ENCODE measurements at places on chromosomes 3 and 15.

GRCh38 chr3:105829871-105830622 lies 38.8 kb downstream of the CBLB start:
- peak; percentile 91 for DNase-seq

DNA sequence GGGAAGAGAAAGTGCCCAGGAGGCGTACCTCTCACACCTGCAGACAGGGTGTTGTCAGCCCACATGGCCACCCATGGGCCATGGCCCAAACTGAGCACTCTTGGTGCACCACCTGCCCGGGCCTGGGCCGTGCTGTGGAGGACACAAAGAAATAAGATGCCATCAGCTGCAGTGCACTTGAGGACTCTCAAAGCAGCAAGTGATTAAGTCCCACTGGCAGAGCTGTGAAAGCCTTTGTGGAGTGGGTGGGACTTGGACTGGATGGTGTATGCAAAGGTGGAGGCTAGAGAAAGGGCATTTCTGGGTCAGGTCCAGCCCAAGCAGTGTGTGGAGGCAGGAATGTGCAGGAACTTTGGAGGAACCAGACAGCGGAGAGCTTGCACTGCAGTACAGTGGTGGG lies 122.3 kb downstream of the MEGF11 start:
- DNase-seq = no peak

- peak; percentile 53 for DNase-seq
Measured at GRCh38 chr3:27568393-27568792, 84.2 kb upstream of the SLC4A7 start.

DNA sequence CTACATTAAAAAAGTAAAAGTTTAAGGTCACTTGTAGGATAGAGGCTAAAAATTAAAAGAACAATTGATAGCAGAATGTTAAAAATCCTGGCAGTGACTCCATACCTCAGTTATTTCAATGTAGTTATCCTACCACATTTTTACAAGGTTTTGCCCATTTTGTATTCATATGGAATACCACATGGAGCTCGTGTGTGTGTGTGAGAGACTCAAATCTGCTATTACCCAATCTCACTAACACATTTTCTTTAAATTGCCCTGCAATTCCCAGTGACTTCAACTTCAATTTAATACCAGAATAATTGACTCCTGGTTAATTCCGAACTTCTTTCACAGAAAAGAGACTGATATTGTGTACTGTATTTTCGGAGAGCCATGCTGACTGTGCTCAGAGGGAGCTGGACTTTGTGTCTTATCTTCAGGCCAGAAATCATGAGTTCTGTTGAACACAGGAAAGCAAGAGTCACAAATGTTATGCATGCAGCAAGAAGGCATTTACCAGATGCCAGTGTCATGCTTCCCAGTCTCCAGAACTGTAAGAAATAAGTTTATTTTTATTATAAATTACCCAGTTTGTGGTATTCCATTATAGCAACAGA lies 529.0 kb upstream of the NECTIN3 start:
- DNase-seq = no peak

GRCh38 chr15:39145854-39146625 lies 434.8 kb upstream of the THBS1 start:
- DNase-seq = peak; percentile 61

DNA sequence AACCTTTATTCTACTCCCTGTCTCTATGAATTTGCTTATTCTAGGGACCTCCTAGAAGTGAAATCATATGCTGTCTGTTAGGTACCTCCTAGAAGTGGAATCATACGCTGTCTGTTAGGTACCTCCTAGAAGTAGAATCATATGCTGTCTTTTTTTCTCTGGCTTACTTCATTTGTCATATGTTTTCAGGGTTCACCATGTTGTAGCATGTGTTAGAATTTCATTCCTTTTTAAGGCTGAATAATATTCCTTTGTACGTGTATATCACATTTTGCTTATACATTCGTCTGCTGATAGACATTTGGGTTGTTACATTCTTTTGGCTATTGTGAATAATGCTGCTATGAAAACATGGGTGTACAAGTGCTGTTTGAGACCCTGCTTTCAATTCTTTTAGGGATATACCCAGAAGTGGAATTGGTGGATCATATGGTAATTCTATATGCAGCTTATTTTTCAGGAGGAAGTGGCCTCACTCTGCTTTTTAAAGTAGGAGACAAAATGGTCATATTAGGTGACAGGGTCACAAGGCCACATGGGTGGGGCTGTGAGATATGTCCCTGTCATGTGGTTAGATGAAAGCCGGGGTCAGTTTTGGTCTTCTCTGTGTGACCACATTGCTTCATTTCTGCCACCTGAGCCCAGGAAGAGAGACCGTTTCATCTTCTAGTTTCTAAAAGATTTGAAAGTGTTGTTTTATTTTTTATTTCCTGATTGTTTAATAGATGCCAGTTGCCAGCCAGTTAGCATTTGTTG lies 76.7 kb downstream of the FLNB start:
- DNase-seq = no peak

- DNase-seq = no peak
Measured at GRCh38 chr15:60720086-60720485, 241.1 kb upstream of the ICE2 start.

- DNase-seq = no peak
Measured at GRCh38 chr15:92168066-92168683, 225.5 kb upstream of the ST8SIA2 start.

DNA sequence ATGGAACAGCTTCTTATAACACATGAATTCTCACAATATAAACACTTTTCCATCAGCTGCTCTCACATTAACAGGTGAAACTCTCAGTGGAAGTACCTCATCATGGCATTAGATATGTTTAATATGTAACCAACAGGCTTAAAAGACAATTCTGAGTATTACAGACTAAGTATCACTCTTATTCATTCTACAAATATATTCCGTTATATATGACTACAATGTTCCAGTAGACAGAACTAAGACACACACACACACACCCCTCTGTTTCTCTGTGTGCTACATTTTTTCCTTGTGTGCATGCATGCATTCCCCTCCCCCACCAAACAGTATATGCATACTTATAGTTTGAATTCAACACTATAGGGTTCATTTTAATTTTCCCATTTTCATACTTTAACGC lies 32.4 kb downstream of the MRPL3 start:
- no peak for DNase-seq

GRCh38 chr3:32177702-32178198 lies 60.7 kb upstream of the CMTM8 start:
- peak; percentile 90 for DNase-seq

GRCh38 chr3:38137615-38138348 lies 679 bp upstream of the MYD88 start:
- DNase-seq = no peak

- DNase-seq = no peak
Measured at GRCh38 chr3:188292827-188293226, 138.9 kb downstream of the LPP start.

DNA sequence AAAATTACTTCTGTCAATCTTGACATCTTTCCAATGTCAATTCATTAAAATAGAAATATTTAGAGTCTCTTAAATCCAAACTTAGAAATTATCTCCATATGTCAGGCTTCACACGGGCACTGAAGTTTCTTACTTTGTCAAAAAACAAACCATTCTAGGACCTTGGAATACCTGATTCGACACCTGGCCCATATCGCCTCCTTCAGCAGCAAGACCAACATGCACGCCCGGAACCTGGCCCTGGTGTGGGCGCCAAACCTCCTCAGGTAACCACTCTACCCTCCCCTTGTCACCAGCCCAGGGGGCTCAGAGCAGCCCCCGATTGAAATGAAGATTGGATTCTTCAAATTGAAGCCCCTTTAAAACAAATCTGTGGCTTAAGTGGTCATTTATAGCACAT lies 81.3 kb downstream of the TMEM39A start:
- DNase-seq = no peak

GRCh38 chr3:46614431-46614830 lies 2.1 kb downstream of the FAM240A start:
- no peak for DNase-seq

- no peak for DNase-seq
Measured at GRCh38 chr3:97613139-97613538, 151.4 kb upstream of the ARL6 start.

DNA sequence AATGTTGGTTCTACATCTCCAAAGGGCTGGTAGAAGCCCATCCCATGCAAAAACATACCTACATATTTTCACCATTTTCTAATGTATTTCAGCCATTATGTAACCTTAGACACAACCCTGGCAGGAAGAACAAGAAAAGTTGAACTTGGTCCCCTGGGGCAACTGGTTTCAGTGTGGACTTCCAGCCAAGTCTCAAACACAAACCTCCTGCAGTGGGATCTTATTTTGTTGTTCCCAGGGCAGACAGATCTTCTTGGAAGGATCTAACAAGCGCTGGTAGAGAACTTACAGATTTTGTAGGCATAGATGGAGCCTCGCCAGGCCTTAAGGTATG lies 96.3 kb downstream of the ADAMTS17 start:
- no peak for DNase-seq

DNA sequence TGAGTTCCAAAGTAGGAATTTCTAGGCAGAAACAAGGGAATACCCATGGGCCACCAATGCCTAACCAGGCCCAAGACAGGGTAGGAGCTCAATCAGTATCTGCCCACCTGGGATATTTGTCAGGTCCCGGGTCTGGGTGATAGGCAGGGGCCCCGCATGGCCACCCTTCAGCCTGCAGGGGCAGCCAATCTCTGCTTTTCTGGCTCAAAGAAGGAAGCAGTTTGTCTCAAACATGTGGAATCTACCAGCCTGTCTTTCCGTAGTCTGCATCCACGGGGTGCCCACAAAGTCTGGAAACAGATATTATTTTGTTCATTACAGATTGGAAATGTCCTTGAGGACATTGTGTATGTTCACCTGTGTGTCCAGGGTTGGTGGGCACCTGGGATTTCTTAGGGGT lies 56.2 kb downstream of the CEMIP start:
- DNase-seq = no peak

- no peak for DNase-seq
Measured at GRCh38 chr3:44955917-44956316, 20.1 kb downstream of the ZDHHC3 start.

- peak; percentile 30 for DNase-seq
Measured at GRCh38 chr3:62602987-62603386, 229.6 kb upstream of the FEZF2 start.

GRCh38 chr3:147653367-147653923 lies 244.3 kb downstream of the ZIC1 start:
- DNase-seq = no peak

GRCh38 chr3:114928989-114929640 lies 218.0 kb downstream of the ZBTB20 start:
- DNase-seq = peak; percentile 26

DNA sequence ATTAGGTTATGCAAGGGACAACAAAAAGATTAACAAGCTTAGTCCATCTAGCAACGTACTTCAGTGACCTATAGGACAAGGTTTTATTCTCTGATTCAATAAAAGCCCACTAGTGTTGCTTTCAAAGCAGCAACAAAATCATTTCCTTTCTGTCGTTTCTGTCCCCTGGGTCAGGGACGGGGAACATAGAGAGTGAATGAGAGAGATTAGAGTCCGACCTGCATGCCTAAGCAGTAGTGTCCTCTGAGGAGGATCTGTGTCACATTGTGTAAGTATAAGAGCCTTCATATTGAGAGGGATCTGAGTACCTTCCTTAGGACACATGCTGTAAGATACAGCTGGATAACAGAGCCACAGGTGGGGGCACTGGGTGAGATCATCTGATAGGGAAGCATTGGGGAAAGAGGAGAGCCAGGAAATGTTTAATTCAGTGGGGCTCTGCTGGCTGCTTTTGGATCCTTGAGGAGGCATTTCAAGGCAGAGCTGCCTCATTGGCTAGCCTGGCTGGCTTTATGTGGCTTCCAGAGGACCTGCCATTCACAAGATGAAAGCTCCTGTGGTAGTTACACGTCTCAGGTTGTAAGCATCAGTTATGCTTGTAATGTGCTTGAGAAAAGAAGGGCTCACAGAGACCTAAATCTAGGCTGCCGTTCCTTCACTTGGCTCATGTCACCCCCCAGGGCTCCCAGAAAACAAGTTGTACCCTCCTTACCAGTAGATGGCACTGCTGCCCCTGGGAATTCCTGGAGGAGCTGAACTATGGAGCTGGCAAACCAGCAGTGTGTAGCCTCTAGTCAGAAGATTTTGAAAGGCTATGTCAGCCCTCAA lies 2.7 kb downstream of the TMEM108 start:
- DNase-seq = peak; percentile 70

DNA sequence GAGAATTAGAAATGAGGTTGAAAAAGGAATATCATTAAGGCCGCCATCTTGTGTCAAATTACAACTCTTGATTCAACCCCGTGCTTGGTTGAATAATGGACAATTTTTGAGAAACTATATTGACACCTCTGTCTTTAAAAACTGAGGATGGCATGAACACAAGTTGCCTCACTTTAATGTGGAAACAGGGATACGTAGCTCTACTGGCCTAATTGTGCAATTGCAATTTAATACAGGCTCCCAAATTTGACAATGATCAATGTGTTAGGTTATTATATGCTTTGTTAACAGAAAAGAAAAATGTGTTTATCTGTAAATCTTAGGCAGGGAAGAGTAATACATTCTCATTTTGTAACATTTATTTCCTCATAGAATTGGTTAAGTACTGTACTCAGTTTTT lies 77.1 kb upstream of the MCTP2 start:
- DNase-seq = no peak

GRCh38 chr3:103372031-103372430 lies 937.2 kb downstream of the ZPLD1 start:
- no peak for DNase-seq

DNA sequence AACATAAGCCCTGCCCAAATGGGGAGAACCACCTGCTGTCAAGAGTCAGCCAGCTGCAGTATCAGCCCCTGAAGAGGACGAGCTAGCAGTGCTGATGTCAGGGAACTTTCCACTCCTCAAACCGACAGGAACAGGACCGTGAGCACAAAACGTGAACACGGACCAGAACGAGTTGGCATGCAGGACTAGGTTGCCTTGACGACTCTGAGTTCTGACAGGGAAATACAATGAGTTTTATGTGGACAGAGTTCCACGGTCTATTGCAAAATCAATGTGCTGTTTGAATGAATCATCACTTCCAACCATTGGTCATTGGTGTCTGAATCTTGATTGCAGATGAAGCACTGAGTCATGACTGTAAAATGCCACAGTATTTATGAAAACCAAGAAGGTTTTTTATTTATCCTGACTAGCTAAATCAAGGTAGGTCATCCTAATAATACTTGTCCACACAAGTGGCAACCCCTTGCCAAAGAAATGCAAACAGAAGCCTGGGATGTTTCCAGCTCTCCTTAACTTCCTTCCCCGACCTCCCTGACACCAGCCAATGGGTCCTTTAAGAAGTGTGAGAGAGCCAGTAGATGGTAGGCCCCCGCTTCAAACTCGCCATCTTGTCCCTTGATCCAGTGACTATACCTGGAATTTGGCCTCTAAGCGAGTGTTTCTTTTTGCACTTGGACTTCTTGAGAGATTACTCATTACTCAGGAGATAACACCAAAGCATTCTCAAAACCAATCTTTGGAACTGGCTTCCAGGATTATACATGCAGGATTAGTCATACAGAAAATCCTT lies 119.6 kb downstream of the ASB7 start:
- peak; percentile 99 for DNase-seq

- DNase-seq = no peak
Measured at GRCh38 chr3:46923559-46924350, 46.2 kb downstream of the PTH1R start.

- no peak for DNase-seq
Measured at GRCh38 chr15:55179141-55179540, 17.6 kb downstream of the RSL24D1 start.

All from iris pigment epithelial cell (primary cell).